ENCODE measurements at places on chromosomes 2 and 18.

DNA sequence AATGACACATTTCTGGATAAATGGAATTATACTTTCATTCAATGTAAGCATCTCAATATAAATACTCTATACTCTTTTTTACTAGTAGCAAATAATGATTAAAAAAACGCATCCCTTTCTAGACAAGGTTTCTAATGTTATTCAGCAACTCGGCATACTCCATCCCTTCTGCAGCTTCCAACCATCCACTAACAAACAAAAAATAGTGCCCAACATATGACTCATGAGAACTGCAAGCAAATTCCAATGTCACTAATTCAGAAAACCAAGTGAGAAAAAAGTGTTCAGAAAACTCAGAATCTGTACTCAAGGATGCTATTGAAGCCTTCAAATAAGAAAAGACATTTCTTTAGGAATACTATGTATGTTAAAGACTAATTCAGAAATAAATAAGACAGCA is 140.0 kb downstream of the BAZ2B start:
- DNase-seq = no peak

- DNase-seq = no peak
Measured at GRCh38 chr2:150482667-150483400, 4.6 kb downstream of the RND3 start.

DNA sequence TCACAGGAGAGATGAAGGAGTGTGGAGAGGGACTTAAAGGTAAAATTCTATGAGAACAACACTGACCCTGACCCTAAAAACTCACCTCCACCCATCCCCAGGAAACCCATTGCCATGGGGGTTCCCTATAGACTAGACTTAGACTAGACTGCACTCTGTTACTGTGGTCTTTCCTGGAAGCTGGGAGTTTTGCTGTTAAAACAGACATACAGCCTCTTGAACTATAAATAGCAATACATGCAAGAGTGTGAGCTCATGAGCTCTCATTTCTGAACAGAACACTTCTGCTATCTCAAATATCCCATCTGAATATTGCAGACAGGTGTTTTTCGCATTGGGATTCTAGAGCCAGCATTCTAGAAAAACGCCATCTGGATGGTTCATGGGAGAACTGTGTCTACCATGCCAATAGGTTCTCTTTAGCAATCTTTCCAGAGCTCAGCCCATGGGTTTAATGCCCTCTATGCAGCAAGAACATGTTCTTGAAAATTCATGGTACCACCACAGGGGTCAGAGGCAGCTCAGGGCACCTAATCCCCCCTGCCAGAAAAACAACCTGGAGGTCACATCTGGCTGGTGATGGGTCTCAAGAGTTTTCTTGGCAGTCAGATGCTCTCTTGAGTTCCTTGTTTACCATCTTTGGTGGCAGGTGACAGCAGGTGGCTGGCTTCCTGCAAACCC is 51.9 kb downstream of the SLC14A2 start:
- DNase-seq = no peak

DNA sequence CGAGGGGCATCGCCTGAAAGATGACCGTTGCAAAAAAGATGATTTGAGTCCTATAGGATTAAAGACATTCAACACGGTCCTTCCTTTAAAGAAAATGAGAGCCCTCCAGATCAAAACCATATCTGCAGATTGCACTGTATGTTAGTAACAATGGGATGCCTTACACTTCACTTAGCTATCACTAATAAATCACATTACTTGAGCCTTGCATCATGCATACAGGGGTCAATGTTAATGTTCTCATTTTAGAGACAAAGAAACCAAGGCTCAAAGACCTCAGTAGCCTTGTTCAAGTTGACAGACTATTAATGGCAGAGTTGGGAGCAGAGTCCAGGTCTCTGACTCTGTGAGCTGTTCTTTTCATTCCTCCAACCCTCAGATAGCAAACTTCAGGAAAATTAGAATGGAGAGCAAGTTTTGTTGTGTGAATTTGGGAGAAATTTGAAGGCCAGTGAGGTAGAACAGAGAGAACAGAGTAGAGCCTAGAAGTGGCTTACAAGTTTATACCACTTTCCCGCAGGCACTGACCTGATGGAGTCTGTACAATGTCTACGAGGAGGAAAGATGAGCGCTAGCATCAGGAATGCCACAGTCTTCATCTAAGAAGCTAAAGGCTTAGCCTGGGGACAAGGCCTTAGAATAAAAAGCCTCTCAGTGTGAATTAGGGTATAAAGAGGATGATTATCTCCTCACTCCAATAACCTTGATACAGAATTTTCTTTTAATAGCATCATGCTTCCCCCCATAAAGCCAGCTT is 48.3 kb downstream of the TRIB2 start:
- no peak for DNase-seq

Measured in HTR-8/SVneo (cell line).